ENCODE measurements at places on chromosomes 2 and 18.

DNA sequence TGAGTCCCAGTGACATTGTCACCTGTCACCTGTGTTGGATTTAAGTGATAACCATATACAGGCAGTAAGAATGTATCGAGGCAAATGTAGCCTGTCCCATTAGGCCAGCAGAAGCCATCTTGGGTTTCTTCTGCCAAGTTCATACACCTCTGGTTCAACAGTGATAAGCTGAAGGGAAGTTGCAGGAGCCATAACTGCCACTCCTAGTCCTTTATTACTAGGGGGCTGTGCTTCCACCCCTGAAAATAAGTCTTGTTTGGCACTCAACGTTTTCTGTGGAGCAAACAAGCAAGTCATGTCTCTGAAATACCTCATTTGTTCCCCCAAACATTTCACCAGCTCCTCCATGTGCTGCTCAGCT, 58.1 kb upstream of the ALPP start:
- no peak for DNase-seq

DNA sequence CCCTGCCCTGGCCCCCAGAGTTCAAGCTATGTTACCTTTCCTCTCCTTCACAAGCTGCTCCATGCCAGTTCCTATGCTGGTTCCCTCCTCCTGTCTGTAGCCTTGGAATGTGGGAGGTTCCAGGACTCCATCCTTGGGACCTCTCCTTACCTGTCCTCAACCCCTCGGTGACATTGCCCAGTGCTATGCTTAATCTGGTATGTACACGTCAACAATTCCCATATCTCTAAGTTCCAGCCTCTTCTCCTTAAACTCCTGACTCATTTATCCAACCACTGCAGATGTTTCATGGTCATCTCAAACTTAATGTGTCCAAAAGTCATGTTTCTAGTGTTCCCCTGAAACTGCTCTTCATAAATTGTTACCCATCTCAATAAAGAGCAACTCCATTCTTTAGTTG, 160.8 kb downstream of the TNS1 start:
- DNase-seq = no peak

DNA sequence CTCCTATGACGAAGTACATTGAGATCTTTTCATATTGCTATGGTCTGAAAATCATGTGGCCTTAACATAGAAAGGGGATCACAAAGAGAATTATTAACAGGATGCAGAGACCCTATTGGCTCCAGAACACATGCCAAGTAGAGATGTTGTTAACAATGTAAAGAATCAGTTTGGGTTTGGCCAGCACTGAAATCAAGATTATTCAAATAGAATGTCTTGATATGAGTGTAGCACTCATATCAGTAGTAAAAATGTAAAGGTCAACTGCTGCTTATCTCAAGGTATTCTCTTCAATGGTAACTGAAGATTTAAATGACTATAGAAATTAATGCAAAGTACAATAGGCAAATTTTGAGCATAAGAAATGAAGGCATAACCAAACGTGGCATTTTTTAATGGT, 262.8 kb downstream of the PTH2R start:
- DNase-seq = no peak

- DNase-seq = no peak
These were observed 509.9 kb upstream of the VRK2 start for GRCh38 chr2:57536535-57537231.

GRCh38 chr2:210519594-210519993, 36.8 kb upstream of the CPS1 start:
- DNase-seq = no peak

- DNase-seq = no peak
These were observed 47.3 kb upstream of the PUM2 start for GRCh38 chr2:20397811-20398447.

GRCh38 chr2:11550302-11550701, 16.5 kb downstream of the GREB1 start:
- DNase-seq = no peak

- DNase-seq = no peak
These were observed 326.7 kb downstream of the SUCLG1 start for GRCh38 chr2:84132370-84132769.

GRCh38 chr2:141455211-141455826, 675.5 kb downstream of the LRP1B start:
- no peak for DNase-seq

- no peak for DNase-seq
These were observed 14.2 kb upstream of the DSG1 start for GRCh38 chr18:31303771-31304170.

GRCh38 chr2:72153924-72154323, 6.3 kb upstream of the CYP26B1 start:
- no peak for DNase-seq

GRCh38 chr2:161139098-161139987, 20.9 kb upstream of the TANK start:
- no peak for DNase-seq

DNA sequence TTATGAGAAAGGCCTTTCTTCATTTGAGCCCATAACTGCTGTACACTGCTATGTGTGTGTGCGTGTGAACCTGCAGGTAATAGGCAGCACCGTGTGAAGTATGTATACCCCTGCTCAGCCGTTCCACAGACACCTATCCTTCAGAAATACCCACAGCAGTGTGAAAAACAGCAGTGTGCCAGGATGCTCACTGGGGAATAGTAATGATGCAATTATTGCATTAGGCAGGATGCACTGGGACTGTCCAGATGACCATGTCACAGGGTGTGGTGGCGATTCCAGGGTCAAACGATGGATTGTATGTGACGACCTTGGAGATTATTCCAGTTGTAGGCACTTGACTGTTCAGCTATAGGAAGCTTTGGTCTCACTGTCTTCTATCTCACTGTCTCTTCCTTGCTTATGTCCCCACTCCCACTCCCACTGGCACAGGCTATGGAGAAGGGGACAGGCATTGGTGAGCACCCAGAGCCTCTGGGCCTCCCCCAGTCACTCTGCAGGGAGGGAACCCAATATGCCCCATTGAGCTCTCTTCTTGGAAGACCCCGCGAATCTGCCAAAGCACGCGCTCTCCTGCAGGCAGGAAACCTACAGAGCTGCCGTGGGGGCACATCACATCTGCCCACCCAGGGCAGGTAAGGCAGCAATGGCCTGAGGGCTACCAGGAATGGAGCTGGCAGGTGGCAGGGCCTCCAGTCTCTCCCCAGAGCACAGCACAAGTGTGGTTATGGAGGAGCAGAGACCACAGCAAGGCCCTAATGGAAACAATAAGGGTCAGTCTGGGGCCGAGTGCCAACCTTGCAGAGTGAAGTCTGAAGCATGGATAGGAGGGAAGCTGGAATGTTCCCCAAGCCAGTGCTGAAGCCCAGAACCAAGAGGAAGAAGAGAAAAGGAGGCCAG, 518.9 kb upstream of the RAB6C start:
- DNase-seq = no peak

GRCh38 chr2:6159606-6160005, 467.4 kb downstream of the SOX11 start:
- no peak for DNase-seq

DNA sequence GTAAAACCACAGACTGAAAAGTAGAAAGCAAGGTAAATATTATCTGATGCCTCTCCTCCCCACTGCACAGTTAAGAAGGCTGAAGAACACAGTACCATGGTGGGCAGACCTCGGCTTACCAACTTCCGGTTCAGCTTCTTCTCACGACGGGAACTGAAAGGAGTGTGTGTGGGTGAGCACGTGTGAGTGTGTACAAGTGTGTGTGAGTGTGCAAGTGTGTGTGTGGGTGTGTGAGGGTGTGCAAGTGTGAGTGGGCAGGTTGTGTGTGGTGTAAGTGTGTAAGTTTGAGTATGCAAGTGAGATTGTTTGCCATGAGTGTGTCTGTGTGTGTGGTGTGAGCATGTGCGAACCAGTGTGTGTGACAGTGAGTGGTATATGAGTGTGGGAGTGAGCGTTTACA, 103.5 kb downstream of the ADD2 start:
- DNase-seq = no peak

DNA sequence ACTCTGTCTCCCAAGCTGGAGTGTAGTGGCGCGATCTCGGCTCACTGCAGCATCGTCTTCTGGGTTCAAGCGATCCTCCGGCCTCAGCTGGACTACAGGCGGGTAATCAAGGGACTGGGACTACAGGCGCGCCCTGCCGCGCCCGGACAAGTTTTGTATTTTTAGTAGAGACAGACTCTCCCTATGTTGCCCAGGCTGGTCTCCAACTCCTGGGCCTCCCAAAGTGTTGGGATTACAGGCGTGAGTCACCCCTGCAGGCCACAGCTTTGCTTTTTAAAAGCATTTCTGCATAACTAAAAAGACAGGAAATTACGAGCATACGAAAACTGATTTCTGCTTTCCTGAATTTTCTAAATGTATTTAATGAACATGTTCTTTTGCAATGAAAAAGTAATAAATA, 916 bp upstream of the OSBPL1A start:
- no peak for DNase-seq

GRCh38 chr2:10521356-10522169, 73.4 kb upstream of the ODC1 start:
- no peak for DNase-seq

DNA sequence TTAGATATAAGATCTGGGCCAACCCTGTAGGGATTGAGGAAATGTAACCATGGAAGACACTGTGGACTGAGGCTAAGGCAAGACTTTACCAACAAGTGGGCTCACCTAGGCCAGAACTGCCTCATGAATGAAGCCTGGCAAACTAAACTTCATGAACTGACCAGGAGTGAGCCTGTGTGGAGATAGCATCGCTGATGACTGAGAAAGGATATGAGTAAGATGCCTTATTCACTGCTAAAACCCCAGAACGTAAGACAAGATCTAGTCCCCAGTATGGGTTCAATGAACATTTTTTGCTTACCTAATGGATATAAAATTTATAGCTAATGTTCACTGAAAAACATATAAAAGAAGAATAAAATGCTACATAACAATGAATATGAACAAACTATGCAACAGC, 399.8 kb downstream of the SATB2 start:
- no peak for DNase-seq

GRCh38 chr2:127591221-127591923, 54.6 kb upstream of the GPR17 start:
- DNase-seq = peak; percentile 2

DNA sequence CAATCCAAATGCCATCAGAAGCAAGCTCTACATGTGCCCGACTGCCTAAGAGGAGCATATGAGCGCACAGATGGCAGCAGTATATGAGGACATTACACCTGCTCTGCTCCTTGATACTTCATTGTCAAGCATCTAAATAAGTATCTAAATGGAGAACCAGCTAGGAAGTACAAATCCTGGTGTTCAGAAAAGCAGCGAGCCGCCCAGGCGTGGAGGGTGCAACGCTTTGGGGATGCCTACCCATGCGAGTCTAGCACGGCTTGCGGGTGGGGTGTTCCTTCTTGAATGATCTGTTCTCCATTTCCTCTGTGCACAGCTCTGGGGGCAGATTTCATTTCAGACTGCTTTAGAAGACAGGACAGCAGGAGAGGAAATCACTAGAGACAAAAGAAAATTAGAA, 63.0 kb upstream of the BCL2L11 start:
- no peak for DNase-seq

DNA sequence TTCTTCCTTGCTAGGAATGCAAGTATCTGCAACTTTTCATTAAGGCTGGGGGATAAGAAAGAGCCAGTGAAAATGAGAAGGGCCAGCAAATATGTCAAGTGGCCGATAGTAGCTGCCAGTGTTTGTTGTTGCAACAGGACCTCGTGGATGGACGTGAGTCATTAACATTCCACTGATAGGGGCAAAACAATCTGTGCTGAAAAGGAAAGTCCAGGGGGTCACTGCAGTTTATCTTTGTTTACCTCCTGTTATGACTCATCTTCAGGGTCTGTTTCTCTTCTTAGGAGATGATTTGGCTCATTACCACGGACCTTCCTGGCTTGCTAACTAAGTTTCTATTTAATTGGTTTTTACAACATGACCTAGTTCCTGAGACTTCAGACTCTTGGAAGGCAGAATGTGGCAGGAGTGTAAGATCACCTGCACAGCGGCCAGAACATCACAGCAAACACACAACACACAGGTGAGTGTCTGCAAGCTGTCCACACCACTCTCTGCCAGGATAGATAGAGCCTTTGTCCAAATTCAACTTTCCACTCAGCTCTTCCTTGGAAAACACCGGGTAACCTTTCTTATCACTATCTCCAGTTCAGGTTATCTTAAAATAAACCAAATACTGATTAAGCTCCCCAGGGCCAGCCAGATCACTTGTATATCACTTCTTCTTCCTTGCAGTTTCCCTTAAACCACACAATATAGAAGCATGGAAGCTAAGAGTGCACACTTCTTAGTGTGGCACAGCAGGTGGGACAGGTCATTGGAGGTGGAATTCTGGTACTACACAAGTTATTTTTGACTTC, 157.5 kb upstream of the LMAN1 start:
- DNase-seq = no peak

DNA sequence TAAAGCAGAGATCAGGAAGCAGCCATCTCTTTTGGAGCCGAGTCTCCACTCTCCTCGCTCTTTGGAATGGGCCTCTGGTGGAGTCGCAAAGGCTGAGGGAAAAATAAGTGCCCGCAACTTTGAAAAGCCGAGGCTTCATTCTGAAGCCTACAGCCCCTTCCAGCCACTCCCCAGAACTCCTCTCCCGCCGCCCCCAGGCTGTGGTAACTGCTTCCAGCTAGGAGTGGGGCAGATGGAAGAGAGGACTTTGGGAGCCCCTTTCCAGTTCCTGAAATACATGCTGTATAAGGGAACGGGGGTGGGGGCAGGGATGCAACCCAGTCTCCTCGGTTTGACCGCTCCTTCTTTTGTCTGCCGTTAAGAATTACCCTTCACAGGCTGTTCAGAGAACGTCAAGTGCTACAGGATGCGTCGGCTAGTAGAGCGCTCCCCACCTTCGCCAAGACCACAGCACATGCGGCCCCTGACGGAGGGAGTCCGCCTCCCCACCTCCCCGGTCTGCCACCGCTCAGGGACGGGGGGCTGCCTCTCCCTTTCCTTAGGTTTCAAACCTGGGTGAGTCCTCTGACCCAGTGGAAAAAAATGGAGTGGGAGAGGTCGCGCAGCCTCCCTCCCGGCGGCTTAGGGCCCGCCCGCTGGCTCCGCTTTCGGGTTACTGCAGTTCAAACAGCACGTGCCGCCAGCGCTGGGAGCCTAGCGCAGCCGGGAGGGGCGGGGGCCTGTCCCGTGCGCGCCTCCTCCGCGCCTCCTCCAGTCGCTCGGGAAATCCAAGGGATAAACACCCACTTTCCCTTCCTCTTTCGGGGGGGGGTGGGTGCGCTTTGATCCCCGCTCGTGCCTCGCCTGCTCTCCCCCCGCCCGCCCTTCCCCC, 4.9 kb downstream of the CYP26B1 start:
- DNase-seq = no peak
